ENCODE measurements at places on chromosomes 2 and 18.

DNA sequence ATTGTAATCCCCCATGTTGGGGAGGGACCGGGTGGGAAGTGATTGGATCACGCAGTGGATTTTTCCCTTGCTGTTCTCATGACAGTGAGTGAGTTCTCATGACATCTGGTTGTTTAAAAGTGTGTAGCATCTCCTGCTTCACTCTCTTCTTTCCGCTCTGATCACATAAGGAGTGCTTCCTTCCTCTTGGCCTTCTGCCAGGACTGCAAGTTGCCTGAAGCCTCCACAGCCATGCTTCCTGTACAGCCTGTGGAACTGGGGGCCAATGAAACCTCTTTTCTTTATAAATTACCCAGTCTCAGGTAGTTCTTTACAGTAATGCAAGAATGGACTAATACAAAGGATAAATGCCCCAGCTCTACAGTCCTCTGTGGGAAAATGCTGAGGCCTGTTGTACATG lies 437.5 kb upstream of the NXPH2 start:
- DNase-seq, result no peak

GRCh38 chr2:190138032-190138431 lies 75.5 kb upstream of the MSTN start:
- DNase-seq, result no peak

DNA sequence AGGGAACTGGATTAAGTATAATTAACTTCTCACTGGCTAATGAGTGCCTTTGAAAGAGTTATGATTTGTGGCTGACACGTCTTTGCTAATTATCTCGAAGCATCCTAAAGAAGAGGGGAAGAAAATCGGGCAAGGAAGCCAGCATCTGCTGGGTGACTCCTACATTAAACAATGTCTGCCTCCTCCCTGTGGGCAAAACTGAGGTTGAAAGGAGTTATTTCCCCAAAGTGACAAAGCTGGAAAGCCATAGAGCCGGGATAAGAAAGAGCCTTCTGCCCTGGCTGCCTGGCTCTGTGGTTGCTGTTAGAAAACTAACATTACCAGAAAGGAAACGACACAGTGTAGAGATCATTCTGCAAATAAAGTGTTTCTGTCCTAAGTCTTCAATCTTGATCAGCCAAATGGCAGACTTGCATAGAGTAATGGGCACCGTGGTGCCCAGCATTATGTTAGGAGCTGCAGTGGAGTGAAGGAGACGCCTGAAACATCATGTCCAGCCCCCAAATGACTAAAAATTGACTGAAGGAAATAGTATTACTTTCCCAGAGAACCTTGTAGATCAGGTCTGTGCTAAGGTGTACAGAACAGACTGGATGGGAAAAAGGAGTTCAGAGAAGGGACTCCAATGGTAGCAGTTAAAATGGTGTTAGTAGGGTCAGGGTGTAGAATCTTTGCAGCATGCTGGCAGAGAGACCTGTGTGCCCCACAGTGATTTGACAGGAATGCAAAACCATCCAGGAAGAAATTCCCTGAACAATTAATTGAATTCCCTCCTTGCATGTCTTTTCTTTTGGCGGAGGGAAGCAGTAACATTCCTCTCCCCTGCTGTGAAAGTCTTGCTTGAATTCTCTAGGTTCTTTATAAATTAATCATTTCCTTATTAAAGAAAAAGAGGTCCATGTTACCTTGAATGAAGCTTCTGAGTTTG lies 44.4 kb downstream of the ALPK2 start:
- DNase-seq, result no peak

- no peak for DNase-seq
Observed at GRCh38 chr2:120243211-120243610, 9.4 kb upstream of the RALB start.

- no peak for DNase-seq
Observed at GRCh38 chr18:45628979-45629958, 14.0 kb downstream of the SLC14A2 start.

DNA sequence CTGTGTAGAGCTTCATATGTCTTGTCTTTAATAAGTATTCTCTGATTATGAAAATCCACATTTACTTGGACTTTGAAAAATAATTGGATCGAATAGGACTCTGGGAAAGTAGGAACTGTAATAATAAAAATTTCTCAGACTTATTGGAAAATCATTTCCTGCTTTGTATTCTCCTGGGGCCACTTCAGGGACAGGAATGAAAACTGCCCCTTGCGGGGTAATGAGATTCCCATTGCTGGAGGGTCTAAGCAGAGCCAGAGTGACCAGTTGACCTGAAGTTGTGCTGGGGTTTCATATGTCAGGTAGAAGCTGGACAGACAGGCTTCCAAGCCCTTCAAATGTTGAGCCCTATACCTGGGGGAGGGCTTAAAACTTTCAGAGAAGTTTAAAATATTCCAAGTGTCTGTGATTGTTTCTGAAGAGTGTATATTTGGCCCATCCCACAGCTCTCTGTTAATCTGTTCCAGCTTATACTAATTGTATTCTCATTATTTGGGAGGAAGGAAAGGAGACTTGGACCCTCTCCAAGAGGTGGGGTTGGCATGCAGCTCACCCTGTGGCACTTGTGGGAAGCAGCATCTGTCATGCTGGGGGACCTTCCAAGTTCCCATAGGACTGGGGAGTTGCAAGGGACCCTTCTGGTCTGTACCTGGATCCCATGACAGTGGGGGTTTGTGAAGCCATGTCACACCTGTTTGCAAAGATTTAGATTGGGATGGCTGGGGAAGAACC lies 268.7 kb upstream of the ATP5MC3 start:
- no peak for DNase-seq

DNA sequence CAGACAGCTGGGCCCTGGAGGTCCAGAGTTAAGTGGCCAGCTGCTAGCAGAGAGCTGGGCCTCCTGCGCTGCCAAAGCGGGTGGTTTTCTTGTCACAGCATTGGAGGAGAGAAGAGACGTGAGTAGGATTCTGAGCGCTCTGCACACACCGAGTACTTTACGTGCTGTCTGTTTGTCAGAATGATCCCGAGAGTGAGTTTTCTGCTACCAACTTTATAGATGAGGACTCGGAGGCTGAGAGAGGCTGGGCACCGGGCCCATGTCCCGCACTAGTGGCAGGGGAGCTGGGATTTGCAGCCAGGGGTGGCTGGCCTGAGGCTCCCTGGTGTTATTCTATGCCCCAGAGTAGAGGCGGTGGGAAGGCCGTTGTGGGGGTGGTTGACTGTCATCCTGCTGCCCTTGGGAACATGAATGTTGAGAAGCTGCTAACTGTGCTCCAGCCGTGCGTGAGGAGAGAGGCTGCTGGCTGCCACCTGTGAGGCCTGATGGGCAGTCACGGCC lies 36.3 kb upstream of the MBP start:
- no peak for DNase-seq

DNA sequence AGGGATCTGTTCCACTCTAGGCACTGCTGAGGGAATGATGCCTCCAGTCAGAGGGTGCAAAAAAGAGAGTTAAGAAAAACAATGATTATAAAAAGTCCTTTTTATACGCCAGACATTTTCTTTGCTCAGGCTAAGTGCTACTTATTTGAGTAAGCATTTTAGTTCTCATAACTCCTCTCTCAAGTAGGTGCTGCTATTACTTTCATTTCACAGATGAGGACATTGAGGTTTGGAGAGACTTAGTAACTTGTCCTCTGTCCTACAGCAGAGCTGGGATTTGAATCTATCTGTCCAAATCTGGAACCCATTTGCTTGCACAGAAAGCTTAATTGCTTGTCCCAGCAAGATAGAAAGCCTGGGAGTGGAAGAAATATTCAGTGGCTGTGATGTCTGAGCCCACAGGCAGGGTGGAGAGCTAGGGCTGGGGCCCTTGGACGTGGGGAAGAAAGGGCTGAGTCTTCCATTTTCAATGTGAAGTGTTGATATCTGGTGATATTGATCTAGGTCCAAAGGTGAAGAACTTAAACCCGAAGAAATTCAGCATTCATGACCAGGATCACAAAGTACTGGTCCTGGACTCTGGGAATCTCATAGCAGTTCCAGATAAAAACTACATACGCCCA lies 5.8 kb downstream of the IL37 start:
- no peak for DNase-seq

DNA sequence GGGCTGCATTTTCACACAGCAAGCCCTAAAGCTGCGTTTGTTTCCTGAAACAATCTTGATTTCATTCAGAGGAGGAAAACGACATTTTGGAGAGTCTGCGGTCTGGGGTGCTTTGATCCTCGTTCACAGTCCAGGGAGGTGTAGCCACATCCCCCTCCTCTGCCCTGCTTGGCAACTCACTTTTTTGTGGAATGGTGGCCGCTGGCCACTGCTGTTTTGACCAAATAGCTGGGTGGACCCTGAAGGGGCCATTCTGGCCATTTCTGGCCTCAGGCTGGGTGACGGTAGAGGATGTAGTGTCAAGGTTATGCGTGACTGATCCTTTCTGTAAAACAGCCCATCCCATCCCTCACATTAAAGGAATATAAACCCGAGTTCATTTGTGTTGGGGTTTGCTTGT lies 62.2 kb downstream of the INPP4A start:
- no peak for DNase-seq

- DNase-seq, result peak; percentile 11
Observed at GRCh38 chr2:169131587-169132512, 62.5 kb downstream of the DHRS9 start.

DNA sequence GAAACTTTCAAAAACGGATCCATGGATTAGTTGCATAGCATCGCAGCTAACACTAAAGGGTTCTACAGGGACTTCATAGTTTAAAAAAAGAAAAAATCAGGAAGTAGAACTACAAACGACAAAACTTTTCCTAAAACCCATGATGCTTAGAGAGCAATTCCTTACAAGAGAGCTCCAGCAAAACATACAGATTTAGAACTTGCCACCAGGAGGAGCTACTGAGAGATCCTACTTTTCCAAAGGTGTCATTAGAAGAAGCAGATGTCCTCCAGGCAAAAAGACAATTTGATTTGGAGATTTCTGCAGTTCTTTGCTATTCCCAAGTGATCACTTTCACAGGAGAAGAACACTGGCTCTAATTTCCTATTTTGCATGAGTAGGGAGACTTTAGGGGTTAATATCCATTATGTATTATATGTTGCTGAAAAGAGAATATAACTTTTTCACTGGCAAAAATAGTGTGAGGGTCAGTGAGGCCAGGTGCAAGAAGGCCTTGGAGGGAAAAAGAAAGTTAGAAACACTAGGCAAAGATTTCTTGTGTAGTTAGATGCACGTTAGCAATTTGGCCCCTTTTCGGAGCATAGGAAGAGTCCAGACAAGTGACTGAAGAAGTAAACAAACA lies 436.2 kb downstream of the SUCLG1 start:
- peak; percentile 57 for DNase-seq

DNA sequence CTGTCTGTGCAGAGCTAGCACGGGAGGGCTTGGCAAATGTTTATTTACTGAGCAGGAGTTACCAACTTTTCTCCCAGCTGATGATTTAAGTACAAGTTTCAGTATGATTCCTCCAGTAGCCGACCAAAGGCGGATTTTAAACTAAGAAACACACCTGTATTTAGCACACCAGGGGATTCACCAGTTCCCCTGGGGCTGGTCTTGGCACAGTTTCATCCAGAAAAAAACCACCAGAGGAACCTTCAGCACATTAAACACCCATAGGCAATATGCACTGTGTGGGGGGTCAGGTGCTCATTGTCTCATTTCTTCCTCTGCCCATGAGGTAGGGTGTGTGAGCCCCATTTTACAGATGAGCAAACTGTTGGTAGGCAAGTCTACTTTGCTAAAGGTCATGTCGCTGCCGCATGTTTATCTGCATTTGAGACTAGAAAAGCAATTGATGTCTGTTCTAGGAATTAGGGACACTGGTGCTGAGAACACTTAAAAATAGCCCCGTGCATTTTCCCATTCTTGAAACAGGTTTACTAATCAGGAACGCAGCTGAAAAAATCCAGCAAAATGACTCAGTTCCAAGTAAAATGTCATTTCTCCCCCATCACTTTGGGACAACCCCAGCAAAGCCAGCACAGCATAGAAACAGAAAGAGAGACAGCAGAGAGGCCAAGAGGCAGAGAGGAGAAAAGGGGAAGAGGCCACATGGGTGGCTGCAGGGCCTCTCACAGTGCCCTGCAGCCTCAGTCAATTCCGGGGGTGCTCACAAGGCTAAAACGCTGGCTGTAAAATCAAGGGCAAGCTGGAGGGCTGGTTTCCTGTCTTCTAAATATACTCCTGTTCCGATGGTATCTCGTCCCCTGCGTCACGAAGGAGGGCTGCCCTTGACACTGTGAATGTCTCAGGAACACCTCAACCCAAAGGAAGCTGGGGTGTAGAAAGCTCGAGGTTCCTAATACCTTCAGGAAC lies 166.8 kb upstream of the ID2 start:
- DNase-seq, result peak; percentile 76

GRCh38 chr2:149080971-149081370 lies 42.5 kb downstream of the LYPD6B start:
- DNase-seq, result no peak

- no peak for DNase-seq
Observed at GRCh38 chr2:65710779-65711295, 278.4 kb upstream of the SPRED2 start.

GRCh38 chr18:48024881-48025660 lies 94.6 kb upstream of the SMAD2 start:
- DNase-seq, result no peak

GRCh38 chr18:76387608-76388007 lies 107.4 kb downstream of the ZNF516 start:
- no peak for DNase-seq

DNA sequence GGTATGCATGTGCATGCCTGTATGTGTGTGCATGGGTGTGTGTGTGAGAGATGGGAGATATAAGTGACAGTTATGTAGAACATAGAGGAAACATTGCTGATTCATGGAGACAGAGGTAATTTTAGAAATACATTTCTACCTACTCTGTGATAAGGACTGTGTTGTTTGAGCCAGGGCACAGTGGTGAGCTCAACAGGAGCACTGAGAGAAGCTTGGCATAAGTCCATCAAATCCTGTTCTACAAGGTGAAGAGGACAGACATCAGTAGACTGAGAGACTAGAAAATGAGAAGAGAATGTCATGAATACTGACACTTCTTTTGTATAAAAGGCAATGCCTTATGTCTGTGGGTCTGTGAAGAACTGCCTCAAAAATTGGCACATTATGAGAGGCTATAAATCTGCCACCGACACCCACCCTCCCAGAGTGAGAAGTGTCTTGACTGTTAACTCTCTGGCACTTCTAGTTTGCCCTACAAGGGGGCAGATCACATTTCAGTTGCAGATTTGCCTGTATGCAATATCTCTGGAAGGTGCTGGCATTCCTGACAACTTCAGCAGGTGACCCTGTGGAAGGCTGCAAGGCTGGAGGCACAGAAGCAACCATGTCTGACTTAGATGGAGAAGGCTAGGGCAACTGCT lies 962.3 kb upstream of the NRXN1 start:
- DNase-seq, result no peak

DNA sequence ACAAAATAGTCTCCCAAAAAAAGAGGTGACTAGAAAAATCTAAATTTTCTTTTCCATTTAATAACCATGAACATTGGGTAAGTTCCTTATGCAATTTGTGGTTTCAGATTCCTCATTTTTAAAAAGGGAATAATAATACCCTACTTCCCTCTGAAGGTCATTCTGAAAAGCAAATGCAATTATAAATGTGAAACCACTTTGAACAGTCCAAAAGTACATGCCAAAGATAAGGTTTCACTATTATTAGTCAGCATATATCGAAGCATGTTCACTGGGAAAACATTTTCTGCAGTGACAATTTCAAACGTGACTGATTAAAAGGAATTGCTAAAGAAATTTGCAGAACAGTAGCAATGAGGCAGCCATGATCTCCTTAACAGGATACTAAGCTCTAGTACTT lies 100.1 kb upstream of the RNF152 start:
- no peak for DNase-seq

GRCh38 chr2:189685540-189686229 lies 11.2 kb downstream of the ANKAR start:
- DNase-seq, result no peak

Measured in SHP77 (cell line).